ENCODE measurements at places on chromosomes 11 and 22. TPM values are rescaled to one million over a fixed set of nuclear protein-coding genes. Genes with fewer than 3 reads are reported as not detected.

The TPBGL gene
- 2.3 TPM for total RNA-seq

The DBX1 gene
- total RNA-seq: 0.29 TPM

The RIBC2 gene
- total RNA-seq: 0.71 TPM

The GNAZ gene
- total RNA-seq: 82.5 TPM

The ARFGAP2 gene
- total RNA-seq: 119 TPM

The B4GALNT4 gene
- total RNA-seq: 418 TPM

The PPFIBP2 gene
- 1.5 TPM for total RNA-seq

The MUC6 gene
- total RNA-seq: not detected

Data from glutamatergic neuron (in vitro differentiated cells).